ENCODE measurements at places on chromosomes 3 and 15.

- no peak for DNase-seq
Measured at GRCh38 chr3:196273655-196274054, 13.9 kb downstream of the PCYT1A start.

- no peak for DNase-seq
Measured at GRCh38 chr15:92951800-92952457, 51.8 kb downstream of the CHD2 start.

- DNase-seq, result peak; percentile 83
Measured at GRCh38 chr3:172224560-172225214, 185.3 kb downstream of the FNDC3B start.

GRCh38 chr3:160450846-160451245 lies 1.3 kb upstream of the TRIM59 start:
- DNase-seq, result no peak

GRCh38 chr3:87247430-87247773 lies 20.3 kb downstream of the CHMP2B start:
- DNase-seq, result peak; percentile 67

DNA sequence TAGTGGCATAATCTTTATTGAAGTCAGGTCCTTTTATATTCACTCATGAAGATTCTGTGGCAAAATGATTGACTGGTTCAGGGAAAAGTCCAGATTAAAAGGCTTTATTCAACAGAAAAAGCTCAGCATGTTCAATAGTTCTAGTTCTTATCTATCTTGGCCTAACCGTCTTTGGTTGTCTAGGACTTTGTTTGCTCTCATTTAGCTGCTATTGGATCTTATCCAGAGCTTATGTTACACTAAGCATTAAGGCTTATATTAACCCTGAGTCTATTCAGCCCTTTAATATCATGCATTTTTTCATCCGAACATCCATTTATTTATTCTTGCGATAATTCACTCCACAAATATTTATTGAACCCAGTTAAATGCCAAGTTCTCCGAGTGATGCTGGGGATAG lies 601.0 kb upstream of the SGO1 start:
- DNase-seq, result peak; percentile 33

DNA sequence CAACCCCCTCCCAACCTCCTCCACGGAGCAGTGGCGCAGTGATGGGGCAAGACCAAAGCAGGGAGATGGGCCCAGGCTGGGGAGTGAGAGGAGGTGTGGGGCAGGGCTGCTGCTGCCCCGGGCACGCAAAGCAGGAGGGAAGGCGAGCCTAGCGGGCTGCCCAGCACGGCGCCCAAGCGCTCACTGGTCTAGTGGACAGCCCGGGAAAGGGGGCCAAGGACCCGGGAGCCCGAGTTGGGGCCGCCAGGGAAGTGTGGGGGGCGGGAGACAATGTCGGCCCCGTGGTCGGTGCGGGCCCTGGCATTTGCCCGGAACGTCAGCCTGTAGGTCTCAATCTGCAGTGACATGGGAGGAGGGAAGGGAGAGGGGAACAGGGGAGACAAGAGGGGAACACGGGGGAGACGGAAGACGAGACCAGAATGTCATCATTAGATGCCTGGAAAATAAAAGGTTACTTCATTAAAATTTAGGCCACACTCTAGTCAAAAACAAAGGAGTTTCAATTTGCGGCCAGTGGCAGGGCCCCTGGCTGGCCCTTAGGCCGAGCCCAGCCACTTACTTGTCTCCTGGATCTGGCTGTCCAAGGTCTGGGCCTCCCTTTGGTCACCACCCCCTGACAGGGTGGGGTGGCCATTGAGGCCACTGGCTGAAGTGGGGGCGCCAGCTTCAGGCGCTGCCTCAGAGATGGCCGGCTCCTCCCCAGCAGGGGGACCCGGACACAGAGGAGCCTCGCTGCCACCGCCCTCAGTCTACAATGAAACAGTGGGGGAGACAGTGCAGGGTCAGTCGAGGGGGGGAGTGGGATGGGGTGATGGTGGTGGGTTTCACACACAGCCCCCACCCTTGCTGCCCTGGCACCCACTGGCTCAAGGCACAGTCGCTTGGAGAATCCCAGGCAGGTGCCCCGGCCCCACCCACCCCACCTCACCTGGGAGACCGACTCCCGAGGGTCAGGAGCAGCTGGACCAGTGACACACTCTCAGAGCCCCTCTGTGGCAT lies 50.0 kb downstream of the DHX30 start:
- no peak for DNase-seq

DNA sequence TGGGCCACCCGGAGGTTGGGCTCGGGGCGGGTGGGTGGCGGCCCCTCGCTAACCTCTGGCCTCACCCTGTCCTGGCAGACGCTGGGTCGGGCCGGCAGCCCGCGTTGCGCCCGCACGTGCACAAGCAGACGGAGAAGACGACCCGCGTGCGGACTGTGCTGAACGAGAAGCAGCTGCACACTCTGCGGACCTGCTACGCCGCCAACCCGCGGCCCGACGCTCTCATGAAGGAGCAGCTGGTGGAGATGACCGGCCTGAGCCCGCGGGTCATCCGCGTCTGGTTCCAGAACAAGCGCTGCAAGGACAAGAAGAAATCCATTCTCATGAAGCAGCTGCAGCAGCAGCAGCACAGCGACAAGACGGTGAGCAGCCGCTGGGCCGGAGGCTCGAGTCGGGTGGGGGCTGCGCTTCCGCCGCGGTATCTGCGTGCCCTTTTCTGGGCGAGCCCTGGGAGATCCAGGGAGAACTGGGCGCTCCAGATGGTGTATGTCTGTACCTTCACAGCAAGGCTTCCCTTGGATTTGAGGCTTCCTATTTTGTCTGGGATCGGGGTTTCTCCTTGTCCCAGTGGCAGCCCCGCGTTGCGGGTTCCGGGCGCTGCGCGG lies 3.7 kb downstream of the ISL2 start:
- peak; percentile 72 for DNase-seq

DNA sequence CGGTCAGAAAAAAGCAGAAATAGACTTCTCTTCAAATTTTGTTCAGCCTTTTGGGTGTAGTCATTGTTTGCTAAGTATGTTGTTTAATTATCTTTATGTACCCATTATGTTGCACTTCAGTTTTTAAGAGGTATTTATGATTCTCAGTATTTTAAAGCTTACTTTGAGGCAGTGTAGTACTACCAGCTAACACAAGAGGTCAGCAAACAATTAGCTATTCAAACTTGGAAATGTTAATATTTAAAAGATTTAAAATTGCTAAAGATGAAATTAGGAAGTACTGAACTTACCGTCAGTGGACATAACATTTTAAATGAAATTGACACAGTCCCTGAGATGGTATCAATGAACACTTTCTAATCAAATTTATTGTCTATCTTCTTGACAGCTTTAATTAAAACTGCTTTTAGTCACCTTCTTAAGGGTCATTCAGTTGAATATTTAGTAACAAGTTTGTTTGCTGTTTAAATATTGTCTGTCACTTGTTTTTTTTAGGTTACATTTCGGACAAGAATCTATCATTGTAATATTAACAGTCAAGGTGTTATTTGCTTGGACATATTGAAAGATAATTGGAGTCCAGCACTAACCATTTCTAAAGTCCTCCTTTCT lies 28.1 kb downstream of the NKIRAS1 start:
- peak; percentile 6 for DNase-seq

GRCh38 chr3:36677331-36678007 lies 86.9 kb downstream of the DCLK3 start:
- no peak for DNase-seq

DNA sequence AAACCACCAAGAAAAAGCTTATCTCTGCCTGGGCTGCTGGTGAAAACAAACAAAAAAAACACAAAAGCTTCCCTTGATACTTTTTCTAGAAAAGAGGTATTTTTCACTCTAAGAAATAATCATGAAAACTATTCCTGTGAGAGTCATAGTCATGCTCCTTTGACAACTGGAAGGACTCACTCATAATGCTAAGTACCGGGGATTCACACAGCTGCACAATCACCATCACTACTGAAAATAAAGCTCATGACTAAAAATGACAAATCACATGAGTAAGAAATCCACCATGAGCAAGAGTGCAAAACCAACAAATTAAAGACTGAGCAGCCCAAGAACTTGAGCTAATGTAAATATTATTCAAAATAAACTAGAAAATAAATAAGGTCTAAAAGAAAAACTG lies 10.6 kb upstream of the POU1F1 start:
- DNase-seq, result no peak

GRCh38 chr15:84863565-84864443 lies 20.7 kb upstream of the SLC28A1 start:
- no peak for DNase-seq

- no peak for DNase-seq
Measured at GRCh38 chr3:126314305-126314789, 42.9 kb downstream of the KLF15 start.

DNA sequence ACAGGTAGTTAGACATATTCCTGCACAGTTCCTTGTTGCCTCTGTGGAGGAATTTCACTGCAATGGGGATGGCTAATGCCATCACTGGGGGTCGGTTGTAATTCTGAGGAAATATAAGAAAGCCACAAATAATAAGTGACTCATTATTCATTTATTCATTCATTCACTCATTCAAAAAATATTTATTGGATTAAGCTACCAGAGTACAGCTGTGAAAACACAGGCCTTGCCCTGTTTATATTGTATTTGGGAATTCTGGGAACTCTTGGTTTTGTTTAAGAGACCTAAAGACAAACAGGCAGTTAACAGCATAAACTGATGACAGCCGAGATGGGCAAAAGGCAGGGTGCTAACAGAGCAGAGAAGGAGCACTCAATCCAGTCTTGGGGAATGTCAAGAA lies 23.6 kb downstream of the PTX3 start:
- no peak for DNase-seq

DNA sequence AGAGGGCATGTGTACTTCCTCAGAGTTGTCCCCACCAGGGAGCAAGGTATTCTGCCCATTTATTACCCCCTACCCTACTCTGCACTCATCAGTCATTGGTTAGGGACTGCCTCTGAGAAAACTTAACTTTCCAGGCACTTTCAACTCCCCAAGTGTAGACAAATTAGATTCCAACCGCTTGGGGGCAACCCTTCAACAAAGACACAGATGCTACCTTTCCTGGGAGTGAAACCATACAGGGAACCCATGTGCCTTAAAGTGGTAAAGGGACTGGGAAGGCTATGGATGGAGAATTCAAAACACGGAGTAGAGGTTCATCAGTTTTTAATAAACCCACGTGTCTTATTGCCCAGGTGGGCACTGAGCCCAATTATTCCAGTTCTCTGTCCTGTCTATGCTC lies 19.4 kb upstream of the UBE2E2 start:
- peak; percentile 0 for DNase-seq

DNA sequence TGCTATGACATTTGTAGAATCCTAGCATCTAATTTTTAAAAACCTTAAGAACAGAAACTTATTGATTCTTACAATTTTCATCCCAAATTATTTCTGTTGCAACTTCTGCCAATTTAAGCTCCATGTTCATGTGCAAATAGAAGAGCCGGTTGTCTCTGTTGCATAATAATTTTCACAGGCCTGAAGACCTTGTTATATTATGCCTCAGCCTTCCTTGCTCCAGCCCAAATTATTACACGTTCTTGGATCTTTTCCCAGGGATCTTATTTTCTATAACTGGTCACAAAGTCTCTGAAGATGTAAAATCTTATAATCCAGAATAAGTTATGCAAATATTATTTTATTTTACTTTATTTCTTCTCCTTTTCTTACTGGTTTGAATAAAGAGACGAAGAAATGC lies 210.7 kb upstream of the DPH6 start:
- peak; percentile 33 for DNase-seq

DNA sequence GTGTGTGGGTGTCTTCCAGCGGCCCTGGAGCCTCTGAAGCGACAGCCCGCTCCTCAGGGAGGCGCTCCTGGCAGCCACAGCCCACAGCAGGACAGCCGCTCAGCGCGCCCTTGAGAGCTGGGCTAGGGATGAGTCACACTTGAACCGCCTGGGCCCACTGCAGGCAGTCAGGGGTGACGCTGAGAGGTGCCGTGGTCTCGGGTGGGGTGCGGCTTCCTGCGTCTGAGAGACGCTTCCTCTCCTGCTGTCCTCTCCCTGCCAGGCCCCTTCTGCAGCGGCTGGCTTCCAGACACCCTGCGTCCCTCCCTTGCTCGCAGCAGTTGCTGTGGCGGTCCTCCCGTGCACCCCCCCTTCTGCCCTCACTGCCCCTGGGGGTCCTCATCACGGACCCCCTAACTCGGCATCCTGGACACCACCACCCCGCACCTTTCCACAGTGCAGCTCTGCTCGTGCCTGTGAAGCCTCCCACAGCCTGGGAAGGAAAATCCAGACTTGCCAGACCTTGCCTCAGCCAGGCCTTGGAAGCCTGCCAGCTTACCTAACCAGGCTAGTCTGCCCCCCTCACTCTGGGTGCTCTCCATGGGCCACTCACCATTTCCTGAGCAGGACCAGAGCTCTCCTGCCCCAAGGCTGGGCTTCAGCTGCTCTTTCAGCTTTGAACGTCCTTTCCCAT lies 1.1 kb upstream of the SPTBN5 start:
- peak; percentile 58 for DNase-seq

DNA sequence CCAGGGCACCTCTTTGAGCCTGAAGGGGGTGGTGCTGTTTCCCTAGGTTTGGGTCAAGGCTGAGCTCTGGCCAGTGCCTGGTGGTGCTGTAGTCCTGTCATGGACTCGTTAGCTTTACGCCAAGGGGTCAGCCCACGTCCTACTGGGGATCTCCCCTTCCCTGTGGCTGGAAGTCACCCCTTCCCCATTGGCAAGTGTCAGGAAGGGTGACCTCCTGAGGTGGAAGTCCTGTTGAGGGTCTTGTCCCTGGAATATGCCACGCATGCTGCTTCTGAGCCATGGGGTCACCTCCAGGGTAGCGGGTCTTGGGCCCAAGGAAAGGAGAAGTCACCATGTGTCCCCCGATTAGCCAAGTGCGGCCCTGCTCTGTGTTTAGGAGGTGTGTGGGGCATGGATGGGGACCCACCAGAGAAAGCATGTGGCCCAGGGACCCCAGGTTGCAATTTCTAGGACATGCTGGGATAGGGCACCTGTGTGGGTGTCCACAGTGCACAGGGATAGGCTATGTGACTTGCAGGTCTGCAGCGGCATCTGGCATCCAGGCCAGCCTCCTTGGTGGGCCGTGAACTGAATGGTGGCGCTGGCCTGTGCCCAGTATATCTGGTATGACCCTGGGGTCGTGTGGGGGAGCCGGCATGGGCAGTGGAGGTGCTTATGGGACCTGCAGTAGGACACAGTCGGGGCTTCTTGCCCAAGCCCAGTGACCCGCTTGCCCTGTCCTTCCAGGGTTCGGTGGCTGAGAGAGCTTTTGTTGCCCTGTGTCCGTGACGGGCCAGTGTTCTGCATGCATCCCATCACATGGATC lies 226.7 kb downstream of the SNRPN start:
- no peak for DNase-seq

All from NCI-H69 (cell line).